Stimulated activated CD4-positive, alpha-beta T cell treated with anti-CD3 and anti-CD28 coated beads, TNF-alpha, amount 100 ng/mL, for 4 hours (primary cell): ENCODE measurements at places on chromosomes 16 and 17.

DNA sequence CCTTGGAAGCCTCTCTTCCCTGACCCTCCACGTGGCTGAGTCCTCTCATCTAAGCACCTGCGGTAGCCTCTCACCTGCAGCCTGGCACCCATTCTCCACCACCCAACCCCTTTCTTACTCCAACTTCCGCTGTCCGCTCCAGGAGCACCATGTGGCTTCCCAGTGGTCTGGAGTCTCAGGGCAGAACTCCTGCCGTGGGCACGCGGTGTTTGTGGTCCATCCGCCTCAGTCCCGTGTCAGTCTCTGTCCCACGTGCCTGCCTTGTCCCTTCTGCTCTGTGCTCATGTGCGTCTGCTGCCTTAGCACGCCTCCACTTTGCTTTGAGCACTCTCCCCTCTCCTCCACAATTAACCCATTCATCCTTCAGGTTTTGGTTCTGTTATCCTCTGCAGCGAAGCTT, 49.7 kb downstream of the KATNIP start:
- DNase-seq, result no peak

DNA sequence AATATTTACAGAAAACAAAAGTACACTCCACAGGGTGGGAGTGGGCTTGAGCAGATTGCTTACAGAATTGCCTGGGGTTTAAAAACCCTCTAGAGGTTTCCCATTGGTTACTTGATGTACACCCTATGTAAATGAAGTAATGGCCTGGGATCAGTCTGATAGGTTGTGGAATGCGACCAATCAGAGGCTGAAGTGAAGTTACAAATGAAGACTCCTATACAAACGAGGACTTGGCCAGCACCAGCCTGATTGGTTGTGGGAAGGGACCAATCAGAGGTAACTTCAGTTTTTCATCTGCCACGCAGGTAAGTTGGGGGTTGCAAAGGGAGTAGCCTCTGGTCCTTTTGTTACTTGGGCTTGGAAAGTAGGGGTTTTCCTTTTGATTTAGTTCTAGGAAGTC, 8.8 kb downstream of the EEF2K start:
- DNase-seq, result no peak

- peak; percentile 31 for DNase-seq
Measured at GRCh38 chr16:88570691-88571092, 489 bp downstream of the ZC3H18 start.

DNA sequence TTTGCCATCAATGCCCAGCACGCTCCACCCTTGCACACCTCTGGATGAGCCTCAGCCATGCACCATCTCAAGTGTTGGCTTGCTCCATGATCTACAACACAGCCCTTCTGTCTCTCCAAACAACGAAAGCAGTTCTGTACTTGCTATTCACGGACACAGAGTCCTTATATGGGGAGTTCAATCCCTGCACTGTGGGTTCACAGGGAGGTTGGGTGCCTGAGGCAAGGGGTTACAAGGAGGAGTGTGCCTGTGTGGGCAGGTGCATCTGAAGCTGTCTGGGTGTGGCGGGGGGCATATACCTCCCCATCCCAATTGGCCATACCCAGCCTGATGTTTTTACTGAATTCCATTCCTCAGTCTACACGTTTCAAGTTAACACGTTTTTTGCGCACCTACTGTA, 5.6 kb downstream of the RUNDC3A start:
- DNase-seq, result no peak

DNA sequence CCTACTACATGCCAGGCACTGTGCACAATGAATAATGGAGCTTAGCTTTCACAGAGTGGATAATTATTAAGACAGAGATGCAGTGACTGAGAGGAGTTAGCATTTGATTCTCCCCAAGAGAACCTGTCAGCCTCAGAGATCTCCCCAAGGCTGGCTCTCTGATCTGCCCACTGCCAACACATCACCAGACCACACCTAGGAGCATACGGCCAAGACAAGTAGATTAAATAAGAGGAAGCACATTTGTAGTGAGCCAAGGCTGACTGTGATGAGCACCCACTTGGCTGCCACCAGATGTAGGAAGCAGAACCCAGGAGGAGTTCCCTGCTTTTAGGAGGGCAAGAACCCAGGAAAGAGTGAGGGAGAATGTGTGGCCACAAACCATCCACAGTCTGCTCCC, 130.1 kb downstream of the SPACA3 start:
- no peak for DNase-seq

DNA sequence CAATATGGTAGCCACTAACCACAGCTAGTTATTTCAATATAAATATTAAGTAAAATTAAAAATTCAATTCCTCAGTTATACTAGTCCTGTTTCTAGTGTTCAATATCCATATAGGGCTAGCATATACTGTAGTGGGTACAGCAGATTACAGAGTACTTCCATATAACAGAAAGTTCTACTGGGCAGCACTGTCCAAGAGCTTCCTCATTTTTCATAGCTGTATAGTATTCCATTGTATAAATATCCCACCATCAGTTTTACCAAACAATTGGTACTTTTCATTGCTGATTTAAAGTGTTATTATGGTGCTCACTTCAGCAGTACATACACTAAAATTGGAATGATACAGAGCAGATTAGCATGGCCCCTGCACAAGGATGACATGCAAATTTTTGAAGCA, 20.4 kb downstream of the ACSM3 start:
- DNase-seq, result no peak

- DNase-seq, result no peak
Measured at GRCh38 chr16:1134776-1135458, 18.0 kb upstream of the CACNA1H start.

DNA sequence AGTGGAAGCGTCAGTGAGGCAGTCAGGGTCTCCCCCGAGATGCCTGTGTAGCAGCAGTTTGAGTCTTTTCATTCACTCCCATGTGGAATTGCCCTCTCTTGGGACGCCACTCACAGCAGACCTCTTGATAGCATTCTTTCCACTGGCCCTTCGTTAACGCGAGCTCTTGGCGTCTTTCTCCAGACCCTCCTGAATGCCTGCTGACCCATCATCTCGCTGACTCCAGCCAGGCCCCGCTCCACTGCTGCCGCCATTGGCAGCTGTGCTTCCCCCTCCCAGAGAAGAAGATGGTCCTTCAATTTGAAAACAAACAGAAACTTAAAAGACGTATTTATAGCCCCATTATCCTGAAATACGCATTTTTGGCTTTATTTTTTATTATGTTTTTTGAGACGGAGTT, 63.1 kb downstream of the SEC14L1 start:
- DNase-seq, result no peak

DNA sequence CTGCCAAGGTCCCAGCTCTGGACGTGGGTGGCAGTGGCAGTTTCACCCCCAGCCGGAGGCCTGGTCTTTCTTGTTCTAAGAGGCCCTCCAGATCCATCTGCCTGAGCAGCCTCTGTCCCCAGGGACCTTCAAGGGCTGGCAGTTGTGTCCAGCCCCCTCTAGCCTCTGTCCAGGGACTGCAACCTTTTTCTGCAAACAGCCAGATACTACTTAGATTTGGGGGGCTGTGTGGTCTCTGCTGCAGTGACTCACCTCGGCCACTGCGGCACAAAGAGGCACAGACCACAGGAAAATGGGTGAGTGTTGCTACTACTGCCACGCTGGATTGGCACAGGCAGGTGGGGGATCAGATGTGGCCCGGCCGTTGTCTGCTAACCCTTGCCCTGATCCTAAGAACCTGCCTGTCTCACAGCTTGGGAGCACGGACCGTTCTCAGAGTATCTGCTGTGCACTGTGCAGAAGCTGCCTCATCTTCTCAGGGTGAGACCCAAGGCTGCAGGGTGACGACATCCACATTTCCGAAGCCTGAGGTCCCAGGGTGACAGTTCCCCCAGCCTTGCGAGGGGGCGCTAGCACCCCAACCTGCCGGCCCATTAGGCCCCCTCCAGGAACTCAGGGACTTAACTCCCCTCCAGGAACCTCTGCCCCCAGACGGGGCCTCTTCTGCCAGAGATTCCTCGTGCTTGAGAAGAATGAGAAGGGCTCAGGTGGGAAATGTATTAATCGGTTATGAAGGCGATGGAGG, 27.6 kb downstream of the MXRA7 start:
- DNase-seq, result no peak

DNA sequence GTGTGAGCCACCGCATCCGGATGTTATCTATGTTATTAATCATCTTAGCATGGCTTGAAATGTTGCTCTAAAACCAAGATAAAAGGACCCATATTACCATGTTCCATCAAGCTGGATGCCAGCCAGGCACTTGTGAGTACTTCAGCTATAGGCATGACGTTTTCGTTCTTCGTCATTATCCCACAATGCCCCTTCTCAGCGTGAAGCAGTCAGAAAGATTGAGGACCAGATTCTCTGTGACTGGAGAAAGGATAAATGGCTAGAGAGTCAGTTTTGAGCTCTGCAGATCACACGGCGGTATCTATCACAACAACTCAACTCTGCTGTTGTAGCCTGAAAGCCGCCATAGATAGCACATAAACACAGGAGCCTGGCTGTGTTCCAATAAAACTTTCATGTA, 29.8 kb upstream of the LCMT1 start:
- no peak for DNase-seq

DNA sequence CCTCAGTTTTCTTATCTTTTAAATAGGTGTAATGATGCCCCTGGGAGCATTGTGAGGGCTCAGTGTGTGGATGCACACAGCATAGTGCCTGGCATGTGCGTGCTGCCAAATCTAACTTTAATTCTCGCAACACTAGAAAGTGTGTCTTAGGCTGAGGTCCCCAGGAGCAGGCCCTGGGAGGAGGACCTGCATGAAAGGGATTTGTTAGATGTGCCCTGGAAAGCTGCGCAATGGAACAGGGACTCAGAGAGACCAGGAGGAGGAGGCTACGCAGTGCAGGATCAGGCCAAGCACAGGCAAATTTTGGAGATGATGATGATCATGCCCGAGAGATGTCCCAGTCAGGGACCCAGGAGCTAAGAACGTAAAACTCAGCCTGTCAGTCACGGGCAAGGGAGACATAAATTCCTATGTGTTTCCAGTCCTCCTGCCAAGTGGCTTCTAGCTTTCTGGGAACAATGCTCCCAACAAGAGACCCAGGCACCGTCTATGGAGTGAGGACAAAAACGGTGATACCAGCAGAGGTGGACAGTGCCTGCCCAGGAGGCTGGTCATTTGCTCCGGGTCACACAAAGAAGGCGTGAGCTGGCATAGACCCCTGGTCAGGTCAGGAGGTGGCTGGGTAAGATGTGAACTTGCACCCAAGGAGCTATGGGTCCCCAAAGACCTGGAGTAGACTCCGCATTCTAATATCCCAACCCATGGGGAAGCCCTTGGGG, 352.2 kb upstream of the TNRC6C start:
- no peak for DNase-seq

- DNase-seq, result no peak
Measured at GRCh38 chr17:2415081-2415480, 14.2 kb upstream of the MNT start.

- DNase-seq, result no peak
Measured at GRCh38 chr16:69064764-69065313, 40.6 kb upstream of the HAS3 start.

DNA sequence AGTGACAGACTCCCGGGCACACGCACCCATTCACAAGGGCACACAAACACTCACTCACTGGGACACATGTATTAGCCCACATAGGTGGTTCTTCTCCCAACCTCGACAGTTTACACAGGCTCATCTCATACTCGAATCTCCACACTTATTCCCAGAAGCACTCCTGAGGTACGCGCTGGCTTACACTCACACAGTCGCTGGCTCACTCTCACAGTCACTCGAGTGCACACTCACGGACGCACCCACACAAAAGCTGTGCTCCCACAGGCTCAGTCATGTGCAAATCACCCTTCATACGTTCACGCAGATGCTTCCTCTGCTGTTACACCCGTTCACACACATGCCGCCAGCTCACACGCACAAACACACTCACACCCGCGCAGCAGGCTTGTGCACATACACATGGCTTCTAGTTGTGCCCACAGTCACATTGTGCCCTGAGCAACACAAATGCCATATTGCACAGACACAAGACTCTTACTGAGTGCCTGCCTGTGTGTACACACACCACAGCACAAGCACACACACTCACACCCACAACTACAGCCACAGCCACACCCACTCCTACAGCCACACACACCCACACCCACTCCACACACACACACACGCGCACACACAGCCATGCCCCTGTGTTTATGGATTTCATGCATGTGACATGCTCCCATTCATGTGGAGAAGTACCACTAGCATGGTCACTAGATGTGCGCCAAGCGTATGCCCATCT, 8.4 kb upstream of the PRR29 start:
- no peak for DNase-seq

GRCh38 chr17:4066210-4066609, 76.6 kb downstream of the ZZEF1 start:
- no peak for DNase-seq

- DNase-seq, result no peak
Measured at GRCh38 chr17:15261802-15262290, 3.3 kb downstream of the PMP22 start.

DNA sequence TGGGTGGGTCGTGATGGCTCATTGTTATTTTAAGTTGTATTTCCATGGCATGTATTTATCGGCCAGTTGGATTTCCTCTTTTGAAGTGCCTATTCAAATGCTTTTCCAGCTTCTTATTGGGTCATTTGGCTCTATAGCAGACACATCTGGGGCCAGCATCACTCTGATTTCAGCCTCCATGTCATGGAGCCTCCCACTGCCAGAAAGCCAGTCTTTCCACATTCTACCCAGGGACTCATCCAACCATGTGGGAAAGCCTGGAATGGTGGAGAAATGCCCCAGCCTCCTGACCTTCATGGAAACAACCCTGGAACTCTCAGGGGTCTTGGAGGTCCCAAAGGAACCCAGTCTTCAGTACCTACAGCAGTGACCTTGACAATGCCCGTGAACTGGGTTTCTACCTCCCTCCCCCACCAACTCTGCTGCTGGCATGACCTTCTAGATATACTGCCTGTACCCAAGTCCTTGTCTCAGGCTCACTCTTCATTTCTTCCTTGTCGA, 33.8 kb upstream of the ADGRG1 start:
- no peak for DNase-seq

GRCh38 chr16:12862941-12863340, 38.5 kb upstream of the SHISA9 start:
- no peak for DNase-seq

DNA sequence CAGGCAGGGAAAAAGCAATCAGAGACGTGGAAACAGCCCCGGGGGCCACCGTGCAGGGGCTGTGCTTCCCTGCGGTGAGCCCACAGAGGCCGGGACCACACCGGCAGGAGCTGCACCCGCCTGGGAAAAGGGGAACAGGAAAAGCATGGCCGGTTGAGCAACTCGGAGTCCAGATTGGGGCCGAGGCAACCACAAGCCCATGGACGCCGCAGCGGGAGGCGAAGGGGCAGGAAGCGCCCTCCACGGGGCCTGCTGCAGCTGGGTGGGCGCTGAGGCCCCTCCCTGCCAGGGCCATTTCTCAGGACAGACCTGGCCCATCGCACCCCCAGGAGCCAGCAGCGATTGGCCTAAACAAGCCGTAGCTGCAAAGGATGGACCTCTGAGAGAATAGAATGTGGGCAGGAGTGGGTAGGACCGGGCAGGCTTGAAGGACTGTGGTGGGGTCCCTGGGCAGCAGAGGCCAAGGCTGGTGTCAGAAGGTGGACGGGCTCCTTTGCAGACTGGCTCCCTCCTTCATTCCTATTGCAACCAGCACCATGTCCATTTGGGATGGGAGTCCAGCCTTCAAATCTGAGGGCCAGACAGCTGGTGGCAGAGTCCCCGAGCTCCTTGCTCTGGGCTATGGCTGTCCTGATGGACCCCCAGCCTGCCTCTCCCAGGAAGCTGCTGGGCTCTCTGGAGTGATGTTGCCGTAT, 30.4 kb downstream of the COX4I1 start:
- no peak for DNase-seq

- peak; percentile 94 for DNase-seq
Measured at GRCh38 chr17:40218740-40219593, at the start of gene WIPF2. Gene WIPF2, plus strand, starts transcription at chr17:40219304. Its CDS starts 37,156 bp downstream, at chr17:40256460.

- no peak for DNase-seq
Measured at GRCh38 chr16:12661656-12662172, 142.0 kb downstream of the CPPED1 start.
